Activated CD4-positive, CD25-positive, alpha-beta regulatory T cell treated with anti-CD3 and anti-CD28 coated beads, Interleukin-2, amount 50 U/mL, for 72 hours (primary cell): ENCODE measurements at places on chromosomes 4 and X.

- no peak for DNase-seq
Observed at GRCh38 chr4:123232439-123232838, 164.2 kb upstream of the SPRY1 start.

GRCh38 chrX:100584611-100585010, at the start of gene TNMD:
Gene TNMD, plus strand, starts transcription at chrX:100584936. Its CDS starts 83 bp downstream, at chrX:100585019.
- DNase-seq: no peak

DNA sequence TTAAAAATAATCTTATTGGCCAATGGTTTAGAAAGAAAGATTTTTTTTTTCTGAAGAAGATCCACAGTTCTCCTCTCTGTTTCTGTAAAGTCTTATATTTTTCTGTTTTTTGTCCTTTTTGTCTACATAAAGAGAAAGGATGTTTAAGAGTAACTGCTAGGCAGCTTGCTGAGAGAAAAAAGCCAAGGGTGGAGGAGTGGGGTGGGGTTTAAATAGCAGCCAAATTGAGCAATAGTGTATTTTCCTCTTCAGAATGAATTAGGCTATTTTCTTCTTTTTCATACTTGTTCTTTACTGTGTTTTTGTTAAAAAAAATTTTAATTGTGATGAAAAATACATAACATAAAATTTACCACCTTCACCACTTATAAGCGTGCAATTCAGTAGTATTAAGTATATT, 224.6 kb downstream of the SOWAHB start:
- no peak for DNase-seq

- DNase-seq: no peak
Observed at GRCh38 chrX:117094149-117094548, 631.4 kb upstream of the CT83 start.

- no peak for DNase-seq
Observed at GRCh38 chr4:118154649-118155048, 120.4 kb downstream of the NDST3 start.

GRCh38 chrX:53318766-53319353, 37.5 kb upstream of the IQSEC2 start:
- DNase-seq: no peak

- DNase-seq: no peak
Observed at GRCh38 chr4:16516796-16517439, 290.6 kb upstream of the TAPT1 start.

- DNase-seq: no peak
Observed at GRCh38 chrX:118864063-118864635, 40.5 kb downstream of the ZCCHC12 start.

- no peak for DNase-seq
Observed at GRCh38 chr4:52956691-52957090, 94.6 kb downstream of the RASL11B start.

- no peak for DNase-seq
Observed at GRCh38 chr4:155339588-155339987, 37.2 kb downstream of the MAP9 start.

GRCh38 chr4:184252136-184253071, 34.7 kb upstream of the ENPP6 start:
- DNase-seq: no peak

GRCh38 chrX:12170755-12171154, 32.5 kb downstream of the FRMPD4 start:
- no peak for DNase-seq

- no peak for DNase-seq
Observed at GRCh38 chr4:74391890-74392475, 27.0 kb downstream of the EREG start.

GRCh38 chr4:16875487-16875886, 23.0 kb downstream of the LDB2 start:
- DNase-seq: no peak
